Hematopoietic multipotent progenitor cell treated with erythropoietin and hydrocortisone succinate and interleukin-3 and kit ligand, for 8 days (in vitro differentiated cells): ENCODE measurements at places on chromosomes 4 and X.

- DNase-seq, result no peak
Measured at GRCh38 chrX:1902901-1903235, 288.0 kb downstream of the ASMT start.

- DNase-seq, result no peak
Measured at GRCh38 chrX:152313529-152314302, 137.4 kb downstream of the GABRA3 start.

GRCh38 chr4:149549911-149550310 is 265.7 kb downstream of the IQCM start:
- DNase-seq, result no peak

- DNase-seq, result no peak
Measured at GRCh38 chr4:72761368-72762038, 192.5 kb upstream of the ADAMTS3 start.

DNA sequence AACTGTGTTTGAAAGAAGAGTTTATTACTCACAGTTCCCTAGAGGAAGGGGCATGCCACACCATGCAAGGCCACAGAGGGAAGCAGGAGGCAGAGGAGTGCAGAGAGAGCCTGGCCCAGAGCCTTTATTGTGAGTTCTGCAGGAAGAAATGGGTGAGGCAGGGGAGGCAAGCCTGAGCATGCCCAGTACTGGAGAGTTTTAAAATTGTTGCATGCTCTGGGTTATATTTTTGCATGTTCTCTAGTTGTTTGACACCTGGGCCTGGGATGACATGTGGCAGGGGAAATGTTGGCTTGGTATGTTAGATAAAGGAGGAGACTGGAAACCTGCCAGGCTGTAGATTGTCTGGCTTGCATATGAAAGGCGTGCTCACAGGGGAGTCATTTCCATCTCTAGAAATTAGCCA is 19.7 kb upstream of the CRMP1 start:
- DNase-seq, result peak; percentile 66

DNA sequence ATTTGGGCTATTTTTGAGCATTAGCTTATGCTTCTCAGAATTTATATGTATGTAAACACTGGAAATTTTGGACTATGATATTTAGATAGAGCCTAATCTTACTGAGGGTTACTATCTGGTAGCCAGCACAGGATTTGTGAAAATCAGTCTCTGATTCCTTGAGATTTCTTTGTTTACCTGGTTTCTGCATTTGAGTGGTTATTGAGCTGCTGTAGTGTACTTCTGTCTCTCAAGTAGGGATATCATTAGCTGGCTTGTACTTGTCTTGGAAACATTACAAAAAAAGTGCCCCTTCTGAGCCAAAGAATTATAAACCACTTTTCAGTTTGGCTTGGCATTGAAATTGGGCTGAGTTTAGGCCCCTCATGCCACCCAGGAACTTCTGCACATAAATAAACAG is 49.7 kb downstream of the TLL1 start:
- no peak for DNase-seq

GRCh38 chr4:75658876-75659275 is 14.3 kb downstream of the G3BP2 start:
- DNase-seq, result no peak

DNA sequence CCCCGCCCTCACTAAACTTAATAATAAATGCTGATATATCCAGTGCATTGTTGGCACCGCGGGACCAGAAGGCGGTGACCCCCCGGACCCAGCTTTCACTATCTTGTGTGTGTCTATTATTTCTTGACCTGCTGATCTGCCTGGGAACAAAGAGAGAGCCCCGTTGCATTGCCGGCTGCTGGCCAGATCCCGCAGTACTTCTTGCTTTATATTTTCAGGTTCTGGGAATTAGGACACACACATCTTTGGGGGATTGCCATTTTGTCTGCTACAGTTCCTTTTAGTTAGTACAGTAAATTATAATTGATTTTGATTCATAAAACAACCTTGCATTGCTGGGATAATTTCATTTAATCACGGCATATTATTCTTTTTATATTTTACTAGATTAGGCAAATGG is 2.2 kb upstream of the RTL8B start:
- no peak for DNase-seq

GRCh38 chr4:156390599-156391324 is 437.1 kb upstream of the CTSO start:
- no peak for DNase-seq

- DNase-seq, result no peak
Measured at GRCh38 chr4:100609810-100610209, 92.0 kb upstream of the EMCN start.

- no peak for DNase-seq
Measured at GRCh38 chr4:84967243-84967690, 777 bp upstream of the WDFY3 start.

DNA sequence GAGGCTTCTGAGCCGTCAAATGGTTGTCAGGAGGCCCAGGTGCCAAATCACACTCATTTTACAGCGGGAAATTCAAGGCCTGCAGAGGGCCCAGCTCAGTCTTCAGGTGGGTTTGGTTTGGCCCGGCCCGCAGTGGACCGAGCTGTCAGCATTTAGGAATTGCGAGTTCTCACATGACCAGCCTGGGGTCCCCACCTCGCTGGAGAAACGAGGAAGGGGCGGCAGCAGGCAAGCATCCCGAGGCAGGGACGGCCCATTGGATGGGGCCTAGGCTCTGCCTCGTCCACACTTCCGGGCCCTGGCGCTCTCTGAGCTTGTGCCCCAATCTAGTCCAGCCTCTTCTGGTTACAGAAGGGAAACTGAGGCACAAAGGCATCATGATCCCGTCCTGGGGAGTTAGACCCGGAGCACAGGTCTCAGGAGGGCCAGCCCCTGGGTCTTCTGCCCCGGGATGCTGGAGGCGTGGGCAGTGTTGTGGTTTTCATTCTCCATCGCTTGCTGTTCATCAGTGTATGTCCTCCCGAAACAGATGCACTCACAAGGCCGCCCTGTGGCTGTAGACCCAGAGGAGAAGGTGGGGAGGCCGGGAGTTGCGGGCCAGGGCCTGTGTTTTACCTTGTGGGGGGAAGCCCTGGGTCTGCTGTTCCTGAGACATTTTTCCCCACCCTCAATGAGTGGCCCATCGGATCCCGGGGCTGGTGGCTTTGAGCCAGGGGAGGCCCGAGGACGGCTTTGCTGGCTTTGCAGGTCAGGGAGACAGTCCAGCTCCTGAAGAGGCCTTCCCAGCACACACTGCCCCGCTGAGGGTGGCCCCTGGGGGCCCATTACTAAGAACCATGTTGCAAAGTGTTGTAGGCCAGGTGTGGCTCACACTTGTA is 8.9 kb downstream of the PSAPL1 start:
- no peak for DNase-seq

GRCh38 chr4:141210168-141210567 is 10.5 kb upstream of the ZNF330 start:
- DNase-seq, result no peak

DNA sequence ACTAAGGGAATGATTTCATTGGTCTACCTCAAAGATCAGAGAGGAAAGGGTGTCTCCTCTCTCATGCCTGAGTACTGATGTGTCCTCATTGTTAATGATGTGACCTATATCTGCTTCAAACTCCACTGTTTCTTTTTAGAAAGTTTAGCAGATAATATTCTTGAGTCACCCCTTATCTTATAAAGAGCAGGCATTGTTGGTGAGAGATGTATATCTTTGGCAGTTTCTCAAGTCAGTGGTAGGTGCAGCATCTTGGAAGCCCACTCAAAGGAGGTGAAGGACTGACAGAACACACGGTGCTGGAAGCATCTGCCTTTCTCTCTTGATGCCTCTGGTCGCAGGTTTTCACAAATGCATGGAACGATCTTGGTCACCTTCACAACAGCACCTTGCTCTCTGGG is 71.2 kb downstream of the ZNF518B start:
- peak; percentile 51 for DNase-seq

DNA sequence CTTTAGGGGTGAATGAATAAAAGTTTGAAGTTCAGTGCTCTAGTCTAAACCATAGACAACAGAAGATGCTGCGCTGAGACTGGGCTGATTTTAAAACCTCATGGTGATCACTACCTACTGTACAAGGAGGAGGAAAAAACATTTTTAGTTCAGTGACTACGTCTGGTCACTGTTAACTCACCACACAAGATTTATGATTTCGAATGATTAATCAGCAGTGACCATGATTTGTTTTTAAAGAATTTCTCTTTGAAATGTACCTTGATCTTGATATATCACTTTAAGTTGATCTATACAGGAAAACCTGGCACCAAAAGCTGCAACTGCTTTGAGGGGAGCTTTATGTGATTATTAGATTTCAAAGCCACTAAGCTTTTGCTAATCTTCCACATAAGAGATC is 286.3 kb downstream of the PDGFC start:
- DNase-seq, result no peak

DNA sequence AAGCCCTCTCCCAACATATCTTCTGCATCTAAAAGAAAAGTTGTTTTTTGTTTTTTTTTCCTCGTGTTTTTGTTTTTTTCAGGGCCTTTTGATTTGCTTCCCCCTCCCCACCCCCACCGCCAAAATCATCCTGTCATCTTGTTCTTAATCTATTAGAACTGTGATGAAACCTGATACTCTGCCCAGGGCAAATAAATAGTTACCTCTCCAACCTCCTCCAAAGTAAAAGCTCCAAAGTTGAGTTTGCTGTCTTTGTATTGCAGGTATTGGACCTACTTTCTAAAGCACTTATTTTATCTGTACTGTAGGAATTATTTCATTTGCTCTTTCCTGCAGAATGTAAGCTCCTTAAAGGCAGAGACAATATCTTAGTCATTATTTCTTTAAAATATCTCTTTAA is 172.9 kb downstream of the SOWAHB start:
- DNase-seq, result no peak

DNA sequence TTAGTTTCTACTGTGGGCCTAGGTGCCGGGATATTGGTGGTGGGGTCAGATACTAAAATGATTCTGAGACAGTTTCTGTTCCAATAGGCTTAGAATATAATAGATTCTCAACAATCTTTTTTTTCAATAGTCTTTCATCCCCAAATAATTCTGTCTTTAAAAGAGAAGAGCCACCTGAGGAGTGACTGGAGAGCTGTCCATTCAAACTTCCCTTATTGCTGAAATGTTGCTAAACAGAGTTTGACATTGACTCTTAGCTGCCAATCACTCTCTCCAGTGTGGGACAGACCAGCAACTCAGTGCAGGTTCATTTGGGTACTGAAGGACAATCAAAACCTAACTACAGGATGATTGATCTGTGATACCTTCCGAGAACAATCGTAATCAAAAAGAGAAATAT is 12.4 kb upstream of the ADH7 start:
- no peak for DNase-seq

DNA sequence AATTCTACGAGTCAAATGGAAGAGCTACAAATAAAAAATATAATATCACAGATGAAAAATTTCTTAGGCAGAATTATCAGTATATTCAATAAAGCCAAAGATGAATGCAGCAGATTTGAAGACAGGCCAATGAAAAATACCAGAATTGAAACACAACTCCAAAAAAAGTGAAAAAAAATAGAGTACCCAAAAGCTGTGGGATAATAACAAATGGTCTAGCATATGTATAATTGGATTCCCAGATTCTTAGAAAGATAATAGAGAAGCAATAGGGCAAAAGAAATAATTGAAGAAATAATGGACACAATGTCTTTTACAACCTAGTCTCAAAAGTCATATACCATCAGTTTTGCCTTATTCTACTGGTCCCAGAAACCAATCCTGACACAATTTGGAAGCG is 4.4 kb downstream of the ANAPC10 start:
- DNase-seq, result no peak

DNA sequence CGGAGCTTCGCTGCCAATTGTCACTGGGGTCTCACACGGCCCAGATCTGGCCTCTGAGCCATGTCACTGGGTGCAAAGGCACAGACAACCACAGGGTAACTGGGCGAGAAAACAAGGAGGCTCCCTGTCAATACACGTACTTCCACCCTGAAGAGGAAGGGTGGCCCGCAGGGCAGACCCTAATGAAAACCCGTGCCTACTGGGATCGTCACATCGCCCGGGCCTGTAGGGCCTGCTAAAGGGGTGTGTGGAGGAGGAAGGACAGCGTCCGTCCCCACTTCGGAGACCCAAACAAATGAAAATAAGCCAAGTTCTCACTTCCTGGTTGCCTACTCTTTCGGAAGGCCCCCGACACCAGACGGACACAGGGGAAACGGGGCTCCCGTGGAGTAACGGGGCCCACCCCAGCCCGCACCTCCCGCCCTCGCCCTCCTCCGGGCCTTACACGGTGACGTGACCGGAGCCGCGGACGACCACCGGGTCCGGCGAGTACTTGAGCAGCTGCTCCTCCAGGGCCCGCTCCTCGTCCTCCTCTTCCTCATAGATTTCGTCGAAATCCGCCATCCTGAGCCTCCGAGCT is 578 bp downstream of the CHIC2 start:
- peak; percentile 48 for DNase-seq

DNA sequence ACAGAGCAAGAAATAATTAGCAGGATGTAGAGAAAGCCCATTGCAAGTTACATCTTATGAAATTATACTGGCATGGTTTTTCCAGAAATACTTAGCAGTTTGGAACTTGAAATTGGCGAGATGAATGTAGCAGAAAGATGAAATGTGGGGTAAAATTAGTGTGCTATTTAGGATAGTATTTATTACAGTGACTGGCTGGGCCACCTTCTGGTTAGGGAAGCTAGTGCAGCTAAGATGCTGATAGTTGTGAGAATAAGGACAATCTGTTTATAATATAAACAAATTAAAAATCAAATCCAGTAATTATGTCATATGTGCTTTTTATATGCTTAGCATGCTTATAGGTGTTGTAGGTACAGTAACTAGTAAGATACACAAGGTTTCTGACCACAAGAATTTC is 74.8 kb downstream of the IL15 start:
- peak; percentile 39 for DNase-seq

- DNase-seq, result no peak
Measured at GRCh38 chrX:55109306-55109705, 20.5 kb downstream of the PAGE2 start.

- DNase-seq, result no peak
Measured at GRCh38 chr4:146095860-146096259, 79.7 kb upstream of the LSM6 start.

- no peak for DNase-seq
Measured at GRCh38 chrX:38879631-38880220, 78.5 kb downstream of the MID1IP1 start.

- DNase-seq, result no peak
Measured at GRCh38 chr4:26181616-26182015, 139.2 kb upstream of the RBPJ start.

GRCh38 chr4:154741131-154741665 is 2.6 kb upstream of the LRAT start:
- DNase-seq, result no peak

- DNase-seq, result no peak
Measured at GRCh38 chr4:3073158-3074077, 920 bp downstream of the HTT-AS start.

DNA sequence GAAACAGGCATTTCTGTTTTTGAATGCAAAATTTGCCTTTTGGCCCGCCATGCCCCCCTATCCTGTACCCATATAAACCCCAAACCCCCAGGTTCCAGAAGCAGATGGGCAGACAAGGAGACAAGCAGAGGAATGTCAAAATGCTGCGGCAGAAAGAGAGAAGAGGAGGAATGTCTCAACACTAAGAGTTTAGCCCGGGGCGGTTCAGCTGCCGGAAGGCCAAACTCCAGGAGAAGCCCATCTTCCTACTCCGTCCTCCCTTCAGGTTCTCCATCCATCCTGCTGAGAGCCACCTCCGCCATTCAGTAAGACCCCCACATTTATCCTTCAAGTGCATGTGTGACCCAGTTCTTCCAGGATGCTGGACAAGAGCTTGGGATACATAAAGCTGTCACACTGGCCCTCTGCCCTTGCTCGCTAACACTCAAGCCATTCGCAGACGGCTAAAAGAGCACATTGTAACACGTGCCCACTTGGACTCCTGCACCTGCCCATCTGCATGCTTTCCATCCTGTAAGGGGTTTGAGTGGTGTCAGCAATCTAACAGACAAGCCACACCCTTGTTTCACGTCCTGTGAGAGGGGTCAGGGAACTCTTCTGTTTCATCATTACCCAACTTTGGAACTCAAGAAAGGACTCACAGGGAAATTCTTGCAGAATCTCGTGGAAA is 31.3 kb downstream of the TLR10 start:
- DNase-seq, result no peak
